ENCODE measurements at places on chromosomes 2 and 18.

GRCh38 chr2:127422559-127423477 is 4.6 kb downstream of the PROC start:
- DNase-seq = no peak

GRCh38 chr2:47309472-47309951 is 93.4 kb upstream of the MSH2 start:
- DNase-seq = no peak

DNA sequence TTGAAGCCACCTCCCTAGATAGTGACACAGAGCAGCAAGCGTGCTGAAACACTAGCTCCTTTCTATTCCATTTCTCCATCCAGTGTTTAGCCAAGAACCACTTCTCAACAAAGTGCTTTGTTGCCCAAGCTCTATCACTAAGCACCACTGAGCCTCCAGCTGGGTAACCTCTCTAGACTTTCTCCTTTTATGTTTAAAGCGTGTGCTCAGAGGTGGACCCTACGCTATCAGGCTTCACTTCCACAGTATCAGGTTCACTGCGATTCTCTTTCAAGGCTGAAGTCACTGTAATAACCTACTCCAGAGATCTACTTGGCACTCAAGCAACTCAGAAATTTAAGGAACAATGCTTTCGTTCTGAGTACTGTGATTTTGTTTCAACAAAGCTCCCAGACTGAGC is 197.9 kb downstream of the LNPK start:
- no peak for DNase-seq

- no peak for DNase-seq
Measured at GRCh38 chr2:54964271-54964670, 86.0 kb downstream of the RTN4 start.

DNA sequence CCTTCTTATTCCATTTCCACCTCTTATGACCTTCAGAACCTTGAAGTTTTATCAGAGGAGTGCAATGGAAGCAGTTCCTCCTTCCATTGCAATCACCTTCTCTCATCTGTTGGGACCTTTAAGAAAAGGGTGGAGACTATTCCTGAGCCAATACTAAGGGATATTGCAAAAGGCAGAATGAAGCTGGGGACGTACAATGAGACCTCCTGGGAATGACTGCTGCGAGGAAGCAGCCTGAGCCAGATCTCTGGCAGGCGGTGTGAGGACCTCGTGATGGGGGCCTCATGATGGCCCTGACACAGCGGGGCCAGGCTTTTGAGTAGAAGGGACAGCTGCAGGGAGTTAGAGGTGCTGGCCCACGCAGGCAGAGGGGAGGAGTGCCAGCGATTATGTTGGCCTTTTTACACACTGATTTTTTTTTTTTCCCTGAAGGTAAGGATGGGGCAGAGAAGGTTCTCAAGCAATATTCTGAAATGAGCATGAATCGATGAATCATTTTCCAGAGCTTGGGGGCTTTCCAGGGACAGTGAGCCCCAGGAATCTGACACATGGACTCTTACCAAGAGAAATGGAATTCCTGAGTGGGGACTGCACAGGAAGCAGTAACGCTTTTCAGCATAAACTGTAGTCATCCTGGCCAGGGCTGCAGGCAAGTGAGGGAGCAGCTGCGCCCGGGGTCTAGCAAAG is 40.0 kb upstream of the LAPTM4A start:
- DNase-seq = no peak

- DNase-seq = no peak
Measured at GRCh38 chr2:109448946-109449788, 164.6 kb downstream of the SEPTIN10 start.

GRCh38 chr2:32711219-32711618 is 83.4 kb downstream of the TTC27 start:
- DNase-seq = no peak
